SK-MEL-5 (cell line): ENCODE measurements at places on chromosomes 2 and 18. TPM values are rescaled to one million over a fixed set of nuclear protein-coding genes. Genes with fewer than 3 reads are reported as not detected.

PKP4 gene
- 16.7 and 21.2 TPM in 2 replicates for total RNA-seq

DNA sequence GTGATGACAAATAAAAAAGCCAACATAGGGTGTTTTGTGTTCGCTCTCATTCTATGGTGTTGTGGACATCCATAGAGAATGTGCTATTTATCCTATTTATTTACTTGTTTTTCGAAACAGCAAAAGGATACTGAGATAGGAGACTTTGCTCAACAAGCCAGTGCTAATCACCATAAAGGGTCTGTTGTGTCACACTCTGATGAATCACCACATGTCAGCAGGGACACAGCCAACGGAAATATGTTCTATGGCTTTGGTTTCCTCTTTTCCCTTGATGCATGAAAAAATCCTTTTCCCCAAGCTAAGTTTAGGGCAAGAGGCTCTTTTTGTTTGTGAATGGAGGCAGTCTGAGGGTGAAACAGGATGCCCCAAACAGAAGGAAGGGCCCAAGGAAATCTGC, 154.3 kb downstream of the RNF152 start:
- DNase-seq, result peak; percentile 36

DNA sequence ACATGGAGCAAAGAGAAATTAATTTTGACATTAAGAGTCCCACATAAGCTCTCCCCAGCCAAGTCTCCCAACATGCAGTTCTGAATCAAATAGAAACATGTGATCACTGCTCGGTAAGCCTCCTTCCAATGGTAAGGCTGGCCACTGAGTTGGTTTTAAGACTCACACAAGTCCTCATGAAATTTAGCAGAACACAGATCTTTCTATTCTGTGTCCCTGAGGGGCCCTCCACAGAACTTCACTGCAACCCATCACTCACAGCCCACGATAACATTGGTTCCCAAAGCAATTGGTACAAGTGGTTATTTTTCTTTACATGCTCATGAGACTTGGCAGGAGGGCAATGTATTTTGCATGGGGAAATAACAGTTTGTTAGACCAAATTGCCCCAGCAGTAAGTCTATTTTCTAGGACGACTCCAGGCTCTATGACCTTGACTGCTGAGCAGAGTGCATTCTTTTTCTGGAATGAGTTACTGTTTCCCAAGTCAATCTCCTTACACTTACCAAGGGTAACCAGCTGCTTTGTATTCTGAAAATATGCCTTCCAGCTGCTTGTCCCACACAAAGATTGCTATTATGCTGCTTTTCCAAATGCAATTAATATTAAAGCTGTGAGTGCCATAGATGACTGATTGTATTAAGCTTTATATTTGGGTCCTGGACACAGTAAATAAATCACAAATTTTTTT, 142.3 kb upstream of the TANK start:
- DNase-seq, result peak; percentile 61

ELOA2 gene
- total RNA-seq, result not detected in 2 replicates

GRCh38 chr2:86764661-86765309, 25.9 kb downstream of the CD8A start:
- DNase-seq, result peak; percentile 84
